H7 (cell line): ENCODE measurements at places on chromosomes 1 and 21.

DNA sequence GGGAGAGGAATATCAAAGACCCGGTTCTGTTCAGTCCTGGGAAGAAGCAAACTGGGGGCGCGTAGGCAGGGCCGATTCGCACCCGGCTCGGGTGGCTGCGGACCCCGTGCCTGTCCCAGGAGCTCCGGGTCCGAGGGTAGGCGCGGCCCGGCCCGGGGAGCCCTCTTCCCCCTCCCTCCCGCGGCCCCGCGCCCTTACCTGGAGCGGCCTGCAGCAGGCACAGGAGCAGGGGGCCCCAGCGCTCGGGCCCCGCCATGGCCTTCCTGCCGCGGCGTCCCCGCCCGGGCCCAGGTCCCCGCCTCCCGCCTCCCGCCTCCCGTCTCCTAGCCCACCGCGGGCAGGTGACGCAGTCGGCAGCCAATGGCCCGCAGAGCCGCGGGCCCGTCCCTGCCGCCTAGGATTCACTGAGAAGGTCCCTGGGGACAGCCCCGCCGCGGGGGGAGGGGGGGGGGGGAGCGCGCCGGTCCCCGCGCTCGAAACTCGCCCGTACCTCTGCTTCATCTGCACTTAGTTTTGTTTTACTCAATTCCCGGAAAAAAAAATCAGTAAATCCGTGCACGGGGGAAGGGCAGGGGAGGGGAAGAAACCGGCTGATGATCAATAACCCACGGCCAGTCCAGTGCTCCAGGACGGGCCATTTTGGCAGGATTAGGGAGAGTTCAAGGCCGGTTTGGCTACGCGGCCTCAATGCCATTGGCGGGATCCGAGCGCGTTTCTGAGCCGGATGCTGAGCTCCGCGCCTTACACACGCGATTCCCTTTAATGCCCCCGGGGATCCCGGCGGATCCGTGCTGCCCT lies at the start of gene IFNLR1:
IFNLR1 (minus strand) TSS at position 297 of the 798 bp plus-strand sequence; CDS start at position 256, 41 bp downstream.
- peak; percentile 96 for DNase-seq

- no peak for DNase-seq
These were observed 2.2 kb downstream of the RALGPS2 start for GRCh38 chr1:178727014-178727895.

GRCh38 chr1:177927021-177927596 lies 42.7 kb downstream of the SEC16B start:
- DNase-seq, result no peak

DNA sequence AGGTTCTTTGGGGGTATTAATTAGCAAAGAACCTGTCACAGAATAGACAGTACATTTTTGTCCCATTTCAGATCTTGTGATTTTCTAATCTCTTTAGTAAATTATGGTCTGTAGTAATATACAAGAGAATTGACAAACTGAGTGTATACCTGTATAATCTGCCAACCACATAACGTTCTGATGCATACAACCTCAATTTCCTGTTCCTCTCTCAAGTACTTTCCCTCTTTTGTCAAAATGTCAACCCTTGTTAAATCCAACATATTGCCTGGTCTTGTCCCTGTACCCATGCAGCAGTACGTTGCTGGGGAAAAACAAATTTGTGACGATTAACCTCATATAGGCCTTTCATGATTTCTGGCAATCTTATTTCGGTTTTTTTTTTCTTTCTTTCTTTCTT lies 1.1 kb downstream of the ARV1 start:
- no peak for DNase-seq

- DNase-seq, result peak; percentile 5
These were observed 5.0 kb upstream of the ADAMTSL4 start for GRCh38 chr1:150544204-150544603.

GRCh38 chr1:206136241-206136640 lies 19.1 kb upstream of the AVPR1B start:
- DNase-seq, result no peak

GRCh38 chr1:244431166-244431565 lies 20.5 kb downstream of the ADSS2 start:
- DNase-seq, result no peak

- no peak for DNase-seq
These were observed 353.2 kb upstream of the PLD5 start for GRCh38 chr1:242877743-242878142.

DNA sequence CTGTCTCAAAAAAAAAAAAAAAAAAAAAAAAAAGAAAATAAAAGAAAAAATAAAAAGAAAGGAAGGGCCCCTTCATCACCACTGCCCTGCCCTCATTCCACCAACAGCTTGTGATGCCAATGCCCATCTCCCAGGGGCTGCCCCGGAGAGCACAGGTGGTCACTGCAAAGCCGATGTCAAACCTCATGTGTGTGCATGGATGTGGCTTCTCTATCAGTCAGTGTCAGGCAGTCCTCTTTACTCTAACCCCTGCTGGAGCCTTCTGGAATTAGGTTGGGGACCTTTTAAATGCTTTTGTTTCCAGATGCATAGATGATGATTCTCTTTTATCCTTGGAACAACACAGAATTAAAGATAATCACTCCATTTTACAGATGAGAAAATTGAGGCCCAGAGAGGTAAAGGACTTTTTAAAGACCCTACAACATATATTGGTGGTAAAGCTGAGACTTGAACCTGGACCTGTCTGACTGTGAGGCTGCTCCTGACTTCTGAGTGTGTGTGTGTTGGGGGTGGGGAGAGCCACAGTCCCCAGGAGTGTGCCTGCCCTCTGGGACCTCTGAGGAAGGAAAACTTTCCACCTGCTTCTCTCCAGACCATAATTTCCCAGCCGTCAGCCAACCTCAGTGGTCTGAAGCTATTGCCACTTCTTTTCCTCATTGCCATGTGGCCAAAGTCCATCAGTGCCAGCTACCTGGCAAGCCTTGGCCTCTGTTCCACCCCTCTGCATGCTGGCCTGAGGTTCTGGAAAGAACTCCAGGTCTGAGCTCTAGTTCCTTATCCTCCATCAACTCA lies 3.0 kb upstream of the TMEM54 start:
- peak; percentile 52 for DNase-seq

- DNase-seq, result no peak
These were observed 17.6 kb downstream of the ENO1 start for GRCh38 chr1:8860738-8861516.
